ENCODE measurements at places on chromosomes 3 and 15.

GRCh38 chr15:57384816-57385215 is 8.5 kb downstream of the CGNL1 start:
- no peak for DNase-seq

DNA sequence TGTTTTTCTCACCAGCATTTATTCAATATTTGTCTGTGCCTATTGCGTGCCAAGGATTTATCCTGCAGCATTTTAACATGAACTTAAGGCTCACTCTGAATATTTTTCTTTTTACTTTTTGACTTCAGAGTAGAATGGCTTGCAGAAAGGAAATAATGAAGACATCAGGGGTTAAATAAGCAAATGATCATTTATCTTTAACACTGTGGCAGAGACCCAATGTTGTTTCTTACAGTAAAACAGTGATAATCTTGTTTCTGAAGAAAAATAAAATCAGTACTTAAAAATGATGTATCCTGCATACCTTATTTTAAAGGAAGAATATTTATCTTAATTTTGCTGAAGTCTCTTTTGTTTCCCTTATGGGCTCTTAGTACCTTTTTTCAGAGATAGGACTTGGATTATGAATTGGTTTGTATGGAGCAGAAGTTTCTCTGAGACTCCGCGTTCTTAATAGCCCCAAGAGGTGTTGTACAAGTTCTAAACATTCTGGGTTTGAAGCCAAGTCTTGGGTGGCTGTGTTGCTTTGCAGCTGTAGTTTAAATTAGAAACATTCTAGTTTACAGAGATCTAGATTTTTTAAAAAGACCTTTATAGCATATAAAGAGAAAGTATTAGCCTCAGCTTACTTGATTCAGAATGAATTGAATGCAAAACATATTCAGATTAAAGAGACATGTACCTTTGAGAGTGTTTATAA is 40.5 kb downstream of the COL6A6 start:
- DNase-seq = no peak

DNA sequence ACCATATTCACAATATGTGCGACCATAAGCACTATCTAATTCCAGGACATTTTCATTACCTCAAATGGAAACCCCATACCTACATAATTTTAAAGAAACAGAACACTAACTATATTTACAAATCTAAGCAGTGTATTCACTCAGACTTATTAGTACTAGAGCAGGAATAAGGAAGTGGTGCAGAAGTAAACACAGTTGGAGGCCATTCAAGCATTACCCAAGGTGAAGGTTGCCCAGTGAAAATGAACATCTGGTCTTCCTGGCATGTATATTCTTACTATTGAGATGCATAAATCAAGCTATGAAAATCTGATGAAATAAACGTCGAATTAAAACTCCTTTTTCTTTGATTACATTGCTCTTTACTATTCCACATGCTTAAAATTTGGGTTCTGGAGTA is 78.9 kb upstream of the TTC14 start:
- DNase-seq = no peak

DNA sequence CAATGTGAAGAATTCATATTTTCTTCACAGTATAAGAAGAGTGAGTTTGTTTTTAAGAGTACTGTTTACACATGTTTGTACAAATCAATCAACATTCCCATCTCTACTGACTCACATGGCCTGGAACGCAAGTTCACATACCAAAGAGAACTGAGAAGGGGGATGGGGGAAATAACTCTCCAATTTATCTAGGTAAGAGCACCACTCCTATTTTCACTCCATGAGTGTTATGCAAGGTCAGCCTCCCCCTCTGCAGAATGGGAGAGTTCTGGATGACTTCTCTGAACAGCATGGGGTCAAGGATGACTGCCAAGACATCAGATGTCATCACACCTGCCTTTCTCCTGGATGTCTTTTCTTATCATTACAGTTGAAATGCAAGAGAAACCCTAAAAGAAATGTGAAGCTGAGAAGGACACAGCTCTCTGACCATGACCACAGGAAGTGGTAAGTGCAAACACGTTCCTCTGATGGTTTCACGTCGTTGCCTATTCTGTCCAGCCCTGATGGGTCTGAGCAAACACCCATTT is 95.2 kb downstream of the SEMA6D start:
- DNase-seq = no peak

GRCh38 chr3:13141991-13142412 is 68.8 kb upstream of the IQSEC1 start:
- peak; percentile 68 for DNase-seq

- no peak for DNase-seq
Observed at GRCh38 chr3:112092496-112093179, 6.4 kb downstream of the C3orf52 start.

- DNase-seq = no peak
Observed at GRCh38 chr15:98405013-98405412, 243.3 kb upstream of the IGF1R start.

- no peak for DNase-seq
Observed at GRCh38 chr3:87268646-87269211, 7.7 kb downstream of the POU1F1 start.

DNA sequence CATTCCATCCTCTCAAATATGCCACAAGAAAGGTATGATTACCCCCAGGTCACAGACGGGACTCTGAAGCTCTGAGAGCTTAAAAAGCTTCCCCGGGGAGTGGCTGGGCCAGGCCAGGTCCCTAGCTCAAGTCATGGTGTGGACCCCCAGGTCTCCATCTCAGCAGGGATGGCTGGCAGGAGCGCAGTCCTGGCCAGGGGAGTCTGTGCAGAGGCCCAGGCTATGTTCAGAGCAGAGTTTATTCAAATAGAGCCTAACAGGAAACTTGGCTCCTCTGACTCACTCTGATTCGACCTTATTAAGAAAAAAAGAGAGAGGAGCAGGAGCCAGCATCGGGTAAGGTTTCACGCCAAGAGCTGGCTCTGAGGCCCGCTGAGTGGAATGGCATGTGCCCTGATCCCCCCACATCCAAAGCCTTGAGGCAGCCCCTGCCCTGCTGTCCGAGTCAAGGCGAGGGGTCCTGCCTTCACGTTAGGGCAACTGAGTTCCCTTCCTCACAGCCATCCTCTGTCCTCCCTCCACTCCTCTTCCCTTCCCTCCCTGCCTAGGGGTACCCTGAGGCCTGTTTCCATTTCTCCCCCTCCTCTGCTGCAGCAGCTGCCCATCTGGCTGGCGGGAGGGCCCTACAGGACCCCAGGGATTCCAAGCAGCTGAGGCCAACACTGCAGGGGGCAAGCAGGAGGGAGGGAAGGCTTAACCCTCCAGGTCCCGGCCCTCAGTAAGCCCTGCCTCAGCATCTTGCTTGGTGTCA is 1.9 kb upstream of the LOXL1 start:
- DNase-seq = no peak

- DNase-seq = peak; percentile 93
Observed at GRCh38 chr3:42025370-42026138, 63.7 kb upstream of the ULK4 start.

GRCh38 chr15:96350934-96351724 is 20.6 kb downstream of the NR2F2 start:
- DNase-seq = peak; percentile 20

DNA sequence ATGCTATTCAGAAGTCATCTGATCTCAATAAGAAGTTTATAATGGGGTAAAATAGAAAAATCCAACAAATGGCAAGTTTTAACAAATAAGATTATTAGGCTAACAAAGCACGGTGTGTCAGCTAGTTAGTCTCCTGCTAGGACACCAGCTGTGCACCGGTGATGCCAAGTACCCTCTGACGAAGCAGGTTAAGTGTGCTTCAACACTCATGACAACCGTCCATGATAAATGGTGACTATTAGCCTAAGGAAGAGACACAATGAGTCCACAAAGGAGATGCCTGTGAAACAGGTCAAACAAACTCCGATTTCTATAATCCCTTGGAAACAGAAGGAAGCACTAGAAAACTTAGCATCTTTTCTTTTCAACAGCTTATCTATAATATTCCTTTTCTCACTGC is 36.5 kb downstream of the ATP13A3 start:
- DNase-seq = no peak

GRCh38 chr15:68186671-68187397 is 18.3 kb downstream of the CALML4 start:
- no peak for DNase-seq

DNA sequence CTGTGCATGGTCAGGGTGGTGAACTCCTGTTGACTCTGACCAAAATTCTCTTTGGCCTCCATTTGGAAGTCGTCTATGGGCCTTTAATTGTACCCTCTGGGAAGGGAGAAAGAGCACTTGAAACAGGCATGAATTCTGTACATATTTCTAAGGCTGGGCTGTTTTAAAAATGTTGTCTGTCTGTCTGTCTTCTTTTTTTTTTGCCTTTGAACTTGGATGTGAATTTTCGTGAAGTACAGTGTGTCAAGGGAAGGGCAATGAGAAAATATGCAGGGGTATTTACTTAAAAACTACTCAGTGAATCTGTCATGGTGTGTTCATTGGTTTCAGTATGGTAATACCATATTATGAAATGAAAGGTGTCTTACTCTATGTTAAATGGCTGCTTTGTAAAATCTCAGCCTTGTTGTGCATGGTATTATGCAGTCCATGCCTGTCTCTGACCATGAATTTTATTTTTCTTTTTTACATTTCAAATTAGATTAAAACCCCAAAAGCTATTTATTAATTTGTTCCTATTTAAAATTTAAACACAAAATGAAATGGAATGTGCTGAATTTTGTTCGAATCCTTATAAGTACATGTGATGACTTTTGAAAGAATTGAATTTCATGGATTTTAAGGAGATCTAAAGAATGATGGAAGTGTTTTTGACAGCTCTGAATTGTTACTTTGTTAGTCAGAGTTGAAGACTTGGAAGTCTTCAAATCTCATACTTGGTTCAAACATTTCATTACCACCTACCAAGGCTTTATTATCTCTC is 51.1 kb downstream of the RARB start:
- DNase-seq = no peak

DNA sequence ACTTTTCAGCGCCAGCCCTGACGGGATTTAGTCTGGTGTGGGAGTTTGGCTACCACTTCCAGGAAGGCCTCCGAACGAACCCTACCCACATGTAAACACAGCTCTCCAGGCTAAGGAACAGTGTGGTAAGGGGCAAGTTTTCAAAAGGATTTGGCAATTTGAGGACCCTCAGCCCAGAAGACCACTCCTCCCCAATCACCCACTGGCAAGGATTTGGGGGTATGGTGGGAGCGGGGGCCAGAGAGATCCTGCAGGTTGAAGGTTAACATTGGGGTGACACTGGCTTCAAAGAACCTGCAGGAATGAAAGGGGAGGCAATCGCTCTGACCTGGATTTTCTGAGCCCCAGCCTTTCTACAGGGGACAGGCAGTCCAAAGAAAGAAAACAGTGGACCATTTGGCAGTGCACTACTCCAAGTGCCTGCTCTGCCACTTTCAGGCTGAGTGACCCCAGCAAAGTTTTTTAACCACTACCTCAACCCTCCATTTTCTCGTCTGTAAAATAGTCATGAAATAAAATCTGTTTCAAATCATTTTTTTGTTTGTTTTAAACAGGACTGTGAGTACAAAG is 34.5 kb downstream of the ZIC4 start:
- DNase-seq = no peak

GRCh38 chr15:26475554-26475953 is 297.3 kb downstream of the GABRB3 start:
- DNase-seq = no peak

GRCh38 chr3:62755285-62755684 is 119.9 kb downstream of the CADPS start:
- no peak for DNase-seq

- DNase-seq = no peak
Observed at GRCh38 chr3:71389911-71390573, 193.5 kb downstream of the FOXP1 start.

- no peak for DNase-seq
Observed at GRCh38 chr3:16313886-16314645, 49.1 kb downstream of the OXNAD1 start.

DNA sequence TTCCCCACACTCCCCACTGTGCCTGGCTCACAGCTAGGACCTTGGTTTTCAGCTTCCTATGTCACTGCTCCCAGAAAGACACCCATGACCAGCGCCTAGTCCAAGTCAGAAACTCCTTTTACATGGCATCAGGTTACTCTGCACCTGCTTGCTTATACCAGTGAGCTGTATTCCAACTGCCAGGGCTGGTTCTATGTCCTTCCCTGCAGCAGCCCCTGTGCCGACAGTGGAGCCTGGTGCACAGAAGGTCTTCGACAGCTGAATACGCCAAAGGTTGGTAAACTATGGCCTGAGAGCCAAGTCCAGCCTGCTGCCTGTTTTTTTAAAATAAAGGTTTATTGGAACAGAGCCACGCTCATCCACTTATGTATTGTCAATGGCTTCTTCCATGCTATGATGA is 102.5 kb downstream of the IQSEC1 start:
- DNase-seq = no peak

- no peak for DNase-seq
Observed at GRCh38 chr3:187954516-187954872, 199.5 kb upstream of the LPP start.

DNA sequence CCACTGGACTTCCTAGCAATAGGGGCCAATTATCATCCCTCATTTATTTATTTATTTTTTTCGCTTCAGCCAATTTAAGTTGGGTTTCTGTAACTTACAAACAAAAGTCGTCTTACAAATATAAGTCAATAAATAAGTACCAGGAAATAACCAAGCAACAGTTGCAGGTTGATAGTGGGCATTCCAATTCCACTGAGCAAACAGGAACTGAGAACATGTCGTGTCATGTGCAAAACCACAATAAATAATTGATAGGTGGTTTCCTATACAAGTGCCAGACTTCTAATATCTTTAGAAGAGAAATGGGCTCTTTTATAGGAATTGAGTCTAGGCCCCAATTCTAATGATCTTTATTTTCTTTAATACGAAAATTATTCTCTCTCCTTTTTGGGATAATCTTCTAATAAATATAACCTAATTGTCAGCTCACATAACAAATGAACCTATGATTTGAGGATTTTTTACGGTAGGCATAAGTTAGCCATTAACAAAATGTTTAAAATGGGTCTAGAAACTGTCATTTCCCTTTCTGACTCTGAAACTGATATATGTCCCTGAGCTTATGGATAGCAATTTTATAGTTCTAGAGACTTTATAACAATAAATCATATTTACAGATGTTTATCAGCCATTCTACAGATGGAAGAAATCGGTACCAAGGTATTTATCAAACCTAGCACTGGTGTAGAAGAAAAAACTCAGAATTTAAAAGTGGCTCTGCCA is 571.8 kb downstream of the FOXP1 start:
- DNase-seq = no peak

- DNase-seq = no peak
Observed at GRCh38 chr3:56269755-56270535, 198.3 kb downstream of the ERC2 start.

DNA sequence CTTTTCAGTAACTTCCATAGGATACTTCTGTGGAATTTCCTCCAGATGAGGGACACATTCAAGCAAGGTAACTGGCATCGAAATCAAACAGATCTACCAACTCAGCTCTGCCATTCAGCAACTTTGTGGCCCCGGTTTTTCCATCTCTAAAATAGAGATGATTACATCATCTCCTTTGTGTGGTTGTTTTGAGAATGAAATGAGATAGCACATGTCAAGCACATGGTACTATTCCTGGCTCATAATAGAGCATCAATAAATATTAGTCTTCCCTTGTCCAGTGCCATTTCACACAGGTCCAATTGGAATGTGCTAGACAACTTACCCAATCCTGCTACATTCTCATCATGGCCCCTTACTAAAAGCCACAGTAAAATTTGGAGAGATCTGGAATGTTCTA is 24.2 kb upstream of the TM4SF4 start:
- no peak for DNase-seq

- no peak for DNase-seq
Observed at GRCh38 chr3:189204167-189204866, 32.5 kb downstream of the TPRG1 start.

- DNase-seq = no peak
Observed at GRCh38 chr3:141561426-141562034, 74.7 kb downstream of the RASA2 start.

Measured in left forelimb (tissue), 1 donor.